Stimulated activated naive CD4-positive, alpha-beta T cell treated with Interleukin-2 at 50 U/mL for 16 hours (primary cell): ENCODE measurements at places on chromosomes 5 and 9.

- no peak for DNase-seq
Measured at GRCh38 chr5:112965733-112966306, 10.8 kb upstream of the DCP2 start.

DNA sequence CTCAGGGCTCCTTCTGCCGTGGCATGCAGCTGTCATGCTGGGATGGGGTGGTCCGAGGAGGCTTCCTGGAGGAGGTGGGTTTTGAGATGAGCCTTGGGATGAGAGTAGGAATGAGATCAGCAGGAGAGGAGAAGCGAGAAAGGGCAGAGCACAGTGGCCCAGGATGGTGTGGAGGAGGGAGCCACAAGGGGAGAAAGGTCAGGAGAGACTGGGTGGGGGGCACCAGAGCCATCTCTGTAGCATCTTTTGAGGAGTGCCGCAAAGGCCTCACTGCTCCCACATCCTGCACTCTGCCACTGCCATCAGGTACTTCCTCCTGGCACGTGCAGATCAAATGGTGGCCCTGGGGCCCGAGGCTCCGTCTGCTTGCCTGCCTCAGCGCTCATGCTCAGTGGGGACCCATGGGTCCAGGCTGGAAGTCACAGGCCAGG, 150.2 kb downstream of the MACROH2A1 start:
- no peak for DNase-seq

- DNase-seq: no peak
Measured at GRCh38 chr9:93149361-93149760, 15.3 kb upstream of the NINJ1 start.

GRCh38 chr9:130198501-130199179, 26.4 kb downstream of the NCS1 start:
- DNase-seq: no peak

- DNase-seq: no peak
Measured at GRCh38 chr5:37664551-37664950, 175.3 kb downstream of the GDNF start.

DNA sequence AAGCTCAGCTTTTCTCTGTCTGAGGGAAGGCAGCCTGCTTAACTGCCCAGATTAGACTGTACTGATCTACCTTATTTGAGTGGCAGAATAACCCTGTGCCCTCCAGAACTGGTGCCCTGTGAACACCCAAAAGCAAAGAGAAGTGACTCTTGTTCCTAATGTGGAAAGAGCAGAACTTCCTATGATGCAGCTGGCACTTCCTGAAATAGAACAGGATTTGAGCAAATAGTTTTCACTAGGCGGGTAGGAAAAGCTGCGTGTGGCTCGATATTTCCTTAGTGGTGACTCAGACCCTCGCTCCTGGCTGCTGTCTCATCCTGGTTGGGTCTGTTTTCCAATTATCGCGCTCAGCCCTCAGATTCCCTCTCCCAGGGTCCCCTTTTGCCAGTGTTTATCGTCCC, 89.9 kb downstream of the SH3TC2 start:
- DNase-seq: no peak

- no peak for DNase-seq
Measured at GRCh38 chr9:23538461-23539003, 287.5 kb downstream of the ELAVL2 start.

DNA sequence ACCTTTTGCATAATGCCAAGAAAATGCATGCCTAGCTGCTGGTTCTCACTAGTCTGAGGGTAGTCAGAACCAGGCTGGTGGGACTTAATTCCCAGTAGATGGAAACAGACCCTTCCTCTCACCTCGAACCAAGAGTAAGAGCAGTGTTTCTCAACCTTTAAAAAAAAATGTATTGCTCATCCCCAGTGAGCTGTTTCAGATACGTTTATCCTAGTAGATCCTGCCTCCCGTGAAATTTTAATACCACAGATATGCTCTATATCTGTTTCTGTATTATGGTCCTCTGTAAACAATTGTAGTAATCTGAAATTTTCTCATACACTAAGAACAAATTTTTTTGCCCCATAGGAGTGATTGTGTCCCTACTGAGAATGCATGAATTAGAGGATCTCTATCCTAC, 86.2 kb downstream of the TEK start:
- DNase-seq: no peak

DNA sequence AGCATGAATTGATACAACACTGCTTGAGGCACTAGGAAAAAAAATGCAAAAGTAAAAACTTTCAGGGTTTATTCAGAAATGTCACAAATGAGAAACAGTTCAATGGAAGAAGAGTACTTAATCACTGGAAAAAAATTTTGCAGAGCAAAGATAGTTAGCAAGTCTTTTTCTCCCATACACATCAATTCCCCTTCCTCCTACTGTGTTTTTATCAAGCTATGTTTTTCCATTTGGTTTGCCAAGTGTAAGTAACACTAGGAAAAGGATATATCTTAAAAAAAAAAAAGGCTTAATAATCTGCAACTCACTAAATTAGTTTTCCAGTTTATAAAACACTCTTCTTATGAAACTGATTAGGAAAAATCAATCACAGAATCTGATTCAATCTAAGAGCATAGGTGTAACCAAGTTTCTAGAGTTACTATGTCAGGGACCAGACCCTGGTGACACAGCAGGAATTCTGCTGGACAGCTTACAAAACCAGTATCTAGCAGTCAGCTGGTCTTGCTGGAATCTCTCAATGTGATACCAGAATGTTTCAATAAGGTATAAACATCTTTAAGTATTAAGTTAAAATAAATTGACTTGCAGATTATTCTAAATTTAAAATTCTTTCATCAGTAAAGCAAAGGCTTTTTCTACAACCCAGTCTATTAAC, 34.7 kb downstream of the RNF145 start:
- no peak for DNase-seq

DNA sequence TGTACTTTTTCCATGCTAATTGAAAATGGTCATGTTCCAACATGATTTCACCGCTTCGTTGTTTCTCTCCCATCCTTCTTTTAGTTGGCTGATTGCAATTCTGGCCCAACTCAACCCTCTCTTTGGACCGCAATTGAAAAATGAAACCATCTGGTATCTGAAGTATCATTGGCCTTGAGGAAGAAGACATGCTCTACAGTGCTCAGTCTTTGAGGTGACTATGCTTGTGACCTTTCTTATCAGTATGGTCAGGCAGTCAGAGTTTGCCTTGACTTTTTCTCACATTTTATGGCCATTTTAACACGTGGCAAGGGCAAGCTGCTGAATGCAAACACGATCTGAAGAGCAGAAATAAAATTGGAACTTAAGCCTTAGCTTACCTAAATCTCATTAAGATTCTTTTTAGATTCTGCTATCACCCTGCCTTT, 36.0 kb upstream of the CREBRF start:
- no peak for DNase-seq

DNA sequence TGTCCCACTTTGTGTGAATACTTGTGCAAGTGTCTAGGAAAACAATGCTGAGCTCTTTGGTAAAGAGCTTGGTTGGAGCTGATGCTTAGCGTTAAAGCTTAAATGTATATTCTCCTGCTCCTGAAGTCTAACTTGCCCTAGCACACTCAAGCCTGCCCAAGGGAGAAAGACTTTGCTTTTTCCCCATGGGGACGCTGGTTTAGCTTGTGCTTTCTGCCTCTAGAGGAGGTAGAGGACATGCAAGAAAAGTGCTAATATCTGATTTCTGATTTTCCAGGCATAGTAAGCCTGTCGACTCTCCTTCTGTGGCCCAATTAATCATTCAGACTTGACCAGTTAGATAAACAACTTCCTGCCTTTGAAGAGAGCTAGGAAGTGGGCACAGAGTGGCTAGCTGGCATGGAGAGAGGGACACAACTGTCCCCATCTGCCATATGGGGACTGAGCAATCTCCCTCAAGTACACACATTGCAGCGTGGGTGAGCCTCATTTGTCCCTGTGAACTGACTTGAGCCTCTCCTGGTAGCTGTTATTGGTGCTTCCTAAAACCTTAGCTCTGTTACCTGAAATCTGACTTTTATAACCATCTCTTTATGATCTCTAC, 348.4 kb downstream of the BRINP1 start:
- DNase-seq: no peak

- no peak for DNase-seq
Measured at GRCh38 chr9:116154976-116155697, 1.5 kb downstream of the PAPPA start.

GRCh38 chr9:91047993-91048607, 246.5 kb downstream of the SYK start:
- peak; percentile 42 for DNase-seq

GRCh38 chr5:61228229-61228628, 66.0 kb upstream of the SMIM15 start:
- DNase-seq: no peak

- DNase-seq: no peak
Measured at GRCh38 chr9:127569886-127570401, 42.1 kb upstream of the STXBP1 start.

GRCh38 chr5:95644351-95645042, 2.1 kb upstream of the RFESD start:
- DNase-seq: no peak

GRCh38 chr5:80541392-80541791, 28.7 kb downstream of the ANKRD34B start:
- no peak for DNase-seq

GRCh38 chr9:89318123-89319014, at the start of gene SECISBP2:
Gene SECISBP2, plus strand, starts transcription at chr9:89318500. Its CDS starts 77 bp downstream, at chr9:89318577.
- DNase-seq: peak; percentile 93

DNA sequence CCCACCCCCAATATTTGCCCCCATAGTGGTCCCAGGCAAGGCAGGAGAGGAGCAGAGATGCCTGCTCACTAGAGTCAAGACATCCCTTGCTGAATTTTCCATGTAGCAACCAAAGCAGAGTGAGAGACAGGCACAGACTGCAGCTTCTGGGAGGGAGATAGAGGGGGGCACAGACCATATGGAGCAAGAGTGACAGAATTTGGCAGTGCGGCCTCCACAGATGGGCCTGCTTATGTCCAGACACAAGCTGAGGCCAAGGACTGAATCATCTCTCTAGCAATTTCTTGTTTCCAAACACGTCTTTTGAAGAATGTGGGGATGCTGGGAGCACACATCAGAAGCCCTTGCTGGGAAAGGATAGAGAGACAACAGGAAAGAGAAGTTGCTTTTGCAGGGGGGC, 53.0 kb upstream of the ALDH1B1 start:
- no peak for DNase-seq

DNA sequence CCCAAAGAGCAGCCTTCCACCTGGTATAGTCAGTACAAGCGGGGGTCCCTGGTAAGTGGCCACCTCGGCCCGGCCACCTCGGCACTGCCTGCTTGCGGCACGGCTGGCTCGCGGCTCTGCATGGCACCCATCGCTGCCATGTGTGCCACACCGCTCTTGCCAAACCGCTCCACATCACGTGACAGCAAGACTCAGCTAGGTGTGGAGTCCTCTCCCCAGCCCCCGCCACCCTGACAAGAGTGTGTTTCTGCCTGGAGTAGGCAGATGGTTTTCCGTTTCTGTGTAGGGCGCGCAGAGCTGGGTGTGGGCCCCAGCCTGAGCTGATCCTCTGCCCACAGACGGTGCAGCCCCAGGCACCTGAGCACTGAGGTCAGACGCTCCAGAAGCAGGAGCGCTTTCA, 50.5 kb upstream of the FCN2 start:
- DNase-seq: no peak

DNA sequence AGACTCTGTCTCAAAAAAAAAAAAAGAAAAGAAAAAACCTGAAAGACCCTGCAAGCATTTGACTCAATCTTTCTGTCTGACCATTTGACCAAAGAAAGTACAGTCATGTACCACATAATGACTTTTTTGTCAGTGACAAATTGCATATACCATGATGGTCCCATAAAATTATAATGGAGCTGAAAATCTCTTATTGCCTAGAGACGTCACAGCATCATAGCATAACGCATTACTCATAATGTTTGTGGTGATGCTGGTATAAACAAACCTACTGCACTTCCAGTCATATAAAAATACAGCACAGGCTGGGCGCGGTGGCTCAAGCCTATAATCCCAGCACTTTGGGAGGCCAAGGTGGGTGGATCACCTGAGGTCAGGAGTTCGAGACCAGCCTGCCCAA, 10.5 kb downstream of the ECM2 start:
- DNase-seq: no peak

DNA sequence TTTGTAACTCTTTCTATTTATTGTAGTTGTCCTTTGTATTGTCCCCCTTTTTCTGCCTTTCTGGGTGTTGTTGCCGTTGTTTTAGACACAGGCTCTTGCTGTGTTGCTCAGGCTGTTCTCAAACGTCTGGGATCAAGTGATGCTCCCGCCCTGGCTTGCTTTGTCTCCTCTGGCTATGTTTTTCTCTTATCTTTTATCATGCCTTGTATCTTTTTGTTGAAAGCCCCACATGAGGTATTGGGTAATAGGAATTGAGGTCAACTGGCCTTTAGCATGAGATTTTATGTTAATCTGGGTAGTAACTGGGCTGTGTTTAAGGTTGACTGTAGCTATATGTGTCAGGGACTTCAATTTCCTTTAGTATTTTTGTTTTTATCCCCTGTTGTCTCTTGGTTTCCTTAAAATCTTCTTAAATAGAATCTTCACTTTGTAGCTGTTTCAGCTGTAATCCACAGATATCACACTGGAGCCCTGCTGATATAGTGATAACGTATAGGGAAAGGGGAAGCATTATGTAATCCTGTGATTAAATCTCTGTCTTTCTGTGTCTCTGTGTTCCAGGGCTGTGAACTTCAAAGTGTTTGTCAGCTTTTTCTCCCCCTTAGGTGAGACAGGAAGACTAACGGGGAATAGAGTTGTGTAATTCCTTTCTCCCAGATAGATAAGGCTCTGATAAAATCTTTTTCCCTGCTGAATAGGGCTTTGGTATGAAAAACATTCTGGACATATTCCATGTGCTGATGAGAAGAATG, 25.9 kb upstream of the CACNA1B start:
- DNase-seq: no peak

GRCh38 chr5:158436271-158437065, 577.5 kb upstream of the CLINT1 start:
- no peak for DNase-seq
